ENCODE measurements at places on chromosomes 11 and 22. TPM values are rescaled to one million over a fixed set of nuclear protein-coding genes. Genes with fewer than 3 reads are reported as not detected.

Gene KRTAP5-11
- polyA plus RNA-seq = not detected

- H3K4me3 ChIP-seq = peak overlapping the region; percentile 100
- peak overlapping the region; percentile 94 for H3K27ac ChIP-seq
- DNase-seq = no peak
- H3K4me1 ChIP-seq = peaks cover 34% of the 10 kb centered on the region
These were observed 747 bp downstream of the NXF1 start for GRCh38 chr11:62804310-62805075.

GRCh38 chr22:49327411-49328117 is 500.1 kb downstream of the BRD1 start:
- no peak overlapping the region for H3K27ac ChIP-seq
- H3K4me1 ChIP-seq = no peaks in the 10 kb centered on the region
- no peaks in the 10 kb centered on the region for H3K36me3 ChIP-seq
- peaks cover 9% of the 10 kb centered on the region for H3K27me3 ChIP-seq

GRCh38 chr11:47399860-47400767 is 8.3 kb upstream of the SLC39A13 start:
- DNase-seq = peak; percentile 30
- H3K27me3 ChIP-seq = no peaks in the 10 kb centered on the region
- peaks cover 26% of the 10 kb centered on the region for H3K4me1 ChIP-seq

DNA sequence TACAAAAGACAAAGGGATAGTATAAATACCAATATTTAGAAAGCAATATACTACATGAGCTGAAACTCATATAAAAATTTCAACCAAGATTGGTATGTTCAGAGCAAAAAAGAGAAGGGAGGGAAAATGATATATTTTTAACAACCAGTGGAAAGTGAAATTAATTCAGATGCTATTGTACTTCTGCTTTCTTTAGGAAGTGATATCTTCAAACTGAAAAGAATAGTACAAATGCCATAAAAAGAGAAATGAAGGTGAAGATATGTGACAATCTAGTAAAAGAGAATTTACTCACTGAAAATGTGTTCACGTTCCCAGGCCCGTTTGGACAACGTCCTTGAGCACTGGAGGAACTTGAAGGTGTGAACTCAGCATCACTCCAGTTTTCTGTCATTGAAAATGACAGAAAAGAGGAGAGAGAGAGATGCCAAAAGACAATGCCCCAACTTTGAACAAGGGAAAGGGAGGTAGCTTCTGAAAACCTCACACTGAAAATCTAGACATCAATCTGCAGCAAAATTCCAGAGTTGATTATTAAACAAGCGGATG is 47.5 kb downstream of the SC5D start:
- no peak overlapping the region for H3K4me3 ChIP-seq
- H3K27me3 ChIP-seq = peaks cover 7% of the 10 kb centered on the region
- H3K27ac ChIP-seq = no peak overlapping the region
- H3K36me3 ChIP-seq = no peaks in the 10 kb centered on the region
- H3K4me1 ChIP-seq = peaks cover 15% of the 10 kb centered on the region

DNA sequence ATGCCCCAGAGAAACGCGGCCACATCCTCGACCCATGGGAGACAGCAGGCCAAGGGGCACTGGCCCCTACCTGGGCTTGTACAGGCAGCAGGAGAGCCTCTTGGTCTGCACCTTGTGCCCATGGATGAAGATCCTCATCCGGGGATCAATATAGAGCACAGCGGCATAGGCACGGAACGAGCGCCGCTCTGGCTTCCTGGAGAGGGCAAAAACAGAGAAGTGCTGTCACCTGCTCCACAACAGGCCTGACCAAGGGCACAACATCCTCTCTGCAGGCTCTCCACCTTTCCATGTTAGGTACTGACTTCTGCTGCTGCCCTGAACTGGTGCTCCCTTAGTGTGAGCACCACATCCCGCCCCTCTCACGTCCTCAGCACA is 27.2 kb downstream of the MORC2 start:
- H3K36me3 ChIP-seq = peaks cover 49% of the 10 kb centered on the region
- peaks cover 51% of the 10 kb centered on the region for H3K4me1 ChIP-seq
- peak overlapping the region; percentile 1 for H3K4me3 ChIP-seq
- no peak for DNase-seq
- H3K27ac ChIP-seq = peak overlapping the region; percentile 77

GRCh38 chr22:38935023-38935422 is 22.4 kb upstream of the APOBEC3A start:
- peaks cover 7% of the 10 kb centered on the region for H3K27me3 ChIP-seq
- H3K36me3 ChIP-seq = peaks cover 4% of the 10 kb centered on the region

DNA sequence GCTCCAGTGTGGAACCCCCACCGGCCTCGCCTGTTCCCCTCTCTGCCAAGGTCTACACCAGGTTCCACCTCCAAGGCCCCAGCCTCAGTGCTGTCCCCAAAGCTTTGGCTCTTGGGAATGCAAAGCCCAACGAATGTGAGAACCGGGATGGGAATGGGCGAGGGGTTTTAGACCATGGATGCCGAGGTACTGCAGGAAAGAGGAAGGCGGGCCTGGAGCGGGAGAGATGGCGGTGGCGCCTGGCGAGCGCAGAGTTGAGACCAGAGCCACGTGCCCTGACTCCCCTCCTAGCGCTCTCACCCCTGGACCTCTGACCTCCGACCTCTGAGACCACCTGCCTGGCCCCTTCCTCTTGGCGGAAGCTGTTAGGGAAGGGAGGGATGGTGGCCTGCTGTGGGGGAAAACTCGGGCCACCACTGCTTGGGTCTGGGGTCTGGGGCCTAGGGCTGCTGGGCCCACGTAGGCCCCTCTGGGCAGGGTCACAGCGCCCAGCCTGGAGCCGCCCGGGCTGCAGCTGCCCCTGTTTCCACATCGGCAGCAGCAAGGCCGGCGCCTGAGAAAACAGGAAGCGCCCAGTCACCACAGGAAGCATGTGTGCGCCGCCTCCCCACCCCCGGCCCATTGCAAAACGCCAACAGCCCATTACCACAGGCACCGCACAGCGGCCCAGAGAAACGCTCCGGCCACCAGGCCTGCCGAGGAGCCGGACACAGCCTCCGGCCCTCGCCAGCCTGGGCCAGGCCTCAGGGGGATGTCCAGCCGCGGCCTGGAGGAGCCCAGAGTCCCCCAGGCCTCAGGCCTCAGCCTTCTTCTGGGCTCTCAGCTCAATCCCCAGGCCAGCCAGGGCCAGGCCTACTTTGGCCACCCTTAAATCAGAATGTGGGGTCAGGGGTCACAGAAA is 13.8 kb upstream of the SLC39A13 start:
- H3K4me3 ChIP-seq = peak overlapping the region; percentile 74
- peaks cover 67% of the 10 kb centered on the region for H3K4me1 ChIP-seq
- DNase-seq = peak; percentile 71
- H3K27me3 ChIP-seq = peaks cover 1% of the 10 kb centered on the region
- H3K27ac ChIP-seq = peak overlapping the region; percentile 93
- no peaks in the 10 kb centered on the region for H3K36me3 ChIP-seq

DNA sequence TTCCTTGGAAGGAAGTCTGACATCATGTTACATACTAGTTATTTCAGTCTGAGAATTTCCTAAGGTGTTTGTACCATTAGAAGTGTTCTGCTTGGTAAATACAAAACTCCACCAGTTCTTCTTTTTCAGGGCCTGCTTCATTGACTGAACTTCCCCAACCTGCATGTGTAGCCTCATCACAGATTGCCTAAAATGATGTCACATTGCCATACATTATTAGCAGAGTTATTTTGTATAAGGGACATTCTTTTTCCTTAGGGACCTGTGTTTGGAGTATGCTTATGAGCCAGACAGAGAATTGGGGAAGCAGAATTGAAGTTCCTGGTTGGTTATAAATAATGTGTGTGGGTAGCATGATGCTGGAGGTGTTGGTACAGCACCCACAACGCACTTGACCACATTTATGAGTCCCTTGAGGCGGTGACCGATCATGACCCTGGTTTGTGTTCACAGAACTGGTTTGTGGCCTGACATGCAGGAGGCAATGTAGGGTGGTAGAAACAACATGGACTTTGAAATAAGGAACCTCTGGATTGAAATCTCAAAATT is 16.4 kb upstream of the MMP7 start:
- H3K4me3 ChIP-seq = peak overlapping the region; percentile 62
- no peaks in the 10 kb centered on the region for H3K27me3 ChIP-seq
- H3K27ac ChIP-seq = no peak overlapping the region
- DNase-seq = peak; percentile 61
- H3K4me1 ChIP-seq = peaks cover 22% of the 10 kb centered on the region

- H3K4me1 ChIP-seq = no peaks in the 10 kb centered on the region
- H3K4me3 ChIP-seq = no peak overlapping the region
- no peaks in the 10 kb centered on the region for H3K27me3 ChIP-seq
- no peak overlapping the region for H3K27ac ChIP-seq
- no peaks in the 10 kb centered on the region for H3K36me3 ChIP-seq
- DNase-seq = no peak
These were observed 235.5 kb upstream of the ANO3 start for GRCh38 chr11:26096451-26096850.

Gene CRYBB2
- polyA plus RNA-seq = not detected

GRCh38 chr11:38718049-38718448 is 2120.0 kb upstream of the RAG2 start:
- no peak for DNase-seq
- no peaks in the 10 kb centered on the region for H3K4me1 ChIP-seq
- no peak overlapping the region for H3K27ac ChIP-seq
- no peaks in the 10 kb centered on the region for H3K27me3 ChIP-seq
- no peak overlapping the region for H3K4me3 ChIP-seq

Gene TRMT112
- polyA plus RNA-seq = 464 TPM

- no peak overlapping the region for H3K27ac ChIP-seq
- peaks cover 10% of the 10 kb centered on the region for H3K27me3 ChIP-seq
- H3K4me1 ChIP-seq = no peaks in the 10 kb centered on the region
- H3K36me3 ChIP-seq = no peaks in the 10 kb centered on the region
These were observed 589.5 kb upstream of the CADM1 start for GRCh38 chr11:116093481-116094270.

GRCh38 chr11:4375431-4376140 is 7.4 kb upstream of the OR52B4 start:
- H3K4me1 ChIP-seq = no peaks in the 10 kb centered on the region
- no peak overlapping the region for H3K4me3 ChIP-seq
- no peaks in the 10 kb centered on the region for H3K27me3 ChIP-seq
- H3K27ac ChIP-seq = no peak overlapping the region
- no peak for DNase-seq

DNA sequence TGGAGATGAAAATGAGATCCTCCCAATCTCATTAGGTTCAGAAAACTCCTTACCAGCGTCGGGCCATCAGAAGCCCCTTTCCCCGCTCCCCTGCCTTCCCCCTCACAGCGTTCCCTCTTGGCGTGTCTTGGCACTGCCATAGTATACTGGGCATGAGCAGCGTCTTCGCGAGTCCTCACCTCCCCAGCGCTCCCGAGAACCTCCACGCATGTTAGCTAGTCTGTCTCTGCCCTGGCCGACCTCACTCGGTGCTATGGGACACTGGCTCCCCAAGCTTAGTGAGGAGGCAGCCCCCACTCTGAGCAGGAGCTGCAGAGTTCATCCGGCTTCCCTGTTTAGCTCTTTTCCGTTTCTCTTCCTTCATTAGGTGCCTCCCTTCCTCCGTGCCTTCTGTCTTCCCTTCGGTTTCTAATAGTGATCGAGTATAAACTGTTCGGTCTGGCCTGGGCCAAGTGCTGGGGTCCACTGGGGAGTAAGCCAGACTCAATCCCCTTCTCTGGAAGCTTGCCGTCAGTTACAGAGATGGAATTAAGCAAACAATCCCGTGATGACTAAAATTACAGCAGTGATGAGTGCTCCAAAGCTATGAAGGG is 63.8 kb upstream of the OPCML start:
- H3K4me3 ChIP-seq = no peak overlapping the region
- H3K36me3 ChIP-seq = peaks cover 4% of the 10 kb centered on the region
- DNase-seq = no peak
- no peak overlapping the region for H3K27ac ChIP-seq

- H3K4me1 ChIP-seq = no peaks in the 10 kb centered on the region
- H3K27me3 ChIP-seq = no peaks in the 10 kb centered on the region
- H3K27ac ChIP-seq = no peak overlapping the region
- DNase-seq = no peak
- H3K36me3 ChIP-seq = peaks cover 22% of the 10 kb centered on the region
These were observed 31.9 kb downstream of the ATG13 start for GRCh38 chr11:46649180-46649738.

DNA sequence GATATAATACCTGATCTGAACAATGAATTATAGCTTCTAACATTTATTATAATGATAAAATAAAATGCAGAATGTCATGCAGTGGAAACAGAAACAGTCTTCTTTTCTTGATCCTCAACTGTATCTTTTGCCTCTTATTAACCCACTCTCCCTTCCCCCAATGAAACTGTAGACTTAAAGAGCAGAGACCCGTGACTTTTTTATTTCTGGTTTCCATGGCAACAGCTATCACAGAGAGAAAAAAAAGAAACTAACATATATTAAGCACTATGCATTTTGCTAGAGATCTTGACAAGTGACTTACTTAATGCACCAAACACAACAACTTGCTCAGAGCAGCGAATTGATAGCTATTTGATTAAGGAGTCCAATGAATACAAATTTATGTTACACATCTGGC is 69.3 kb downstream of the RAB38 start:
- peaks cover 21% of the 10 kb centered on the region for H3K36me3 ChIP-seq
- H3K27me3 ChIP-seq = peaks cover 3% of the 10 kb centered on the region
- H3K4me3 ChIP-seq = no peak overlapping the region
- H3K4me1 ChIP-seq = no peaks in the 10 kb centered on the region
- H3K27ac ChIP-seq = no peak overlapping the region

Gene HMOX1
- polyA plus RNA-seq = 5.3 TPM

- DNase-seq = no peak
- peaks cover 25% of the 10 kb centered on the region for H3K4me1 ChIP-seq
- no peaks in the 10 kb centered on the region for H3K27me3 ChIP-seq
- no peak overlapping the region for H3K27ac ChIP-seq
These were observed 191.0 kb downstream of the MIAT start for GRCh38 chr22:26848244-26848920.

- H3K4me3 ChIP-seq = no peak overlapping the region
- H3K27me3 ChIP-seq = no peaks in the 10 kb centered on the region
- H3K36me3 ChIP-seq = peaks cover 9% of the 10 kb centered on the region
These were observed 64.1 kb downstream of the KCNC1 start for GRCh38 chr11:17798716-17799115.

- peaks cover 17% of the 10 kb centered on the region for H3K4me1 ChIP-seq
- H3K36me3 ChIP-seq = no peaks in the 10 kb centered on the region
- H3K27me3 ChIP-seq = peaks cover 1% of the 10 kb centered on the region
- DNase-seq = no peak
- no peak overlapping the region for H3K27ac ChIP-seq
These were observed 220.6 kb downstream of the TBC1D22A start for GRCh38 chr22:46983046-46983445.

GRCh38 chr11:34114471-34114870 is 9.0 kb downstream of the NAT10 start:
- H3K27ac ChIP-seq = peak overlapping the region; percentile 45
- no peaks in the 10 kb centered on the region for H3K27me3 ChIP-seq
- no peak overlapping the region for H3K4me3 ChIP-seq
- H3K36me3 ChIP-seq = peaks cover 37% of the 10 kb centered on the region
- peaks cover 2% of the 10 kb centered on the region for H3K4me1 ChIP-seq

GRCh38 chr11:13145461-13145860 is 132.1 kb upstream of the BMAL1 start:
- DNase-seq = no peak
- no peaks in the 10 kb centered on the region for H3K36me3 ChIP-seq
- H3K4me1 ChIP-seq = no peaks in the 10 kb centered on the region
- peaks cover 2% of the 10 kb centered on the region for H3K27me3 ChIP-seq
- no peak overlapping the region for H3K4me3 ChIP-seq

Gene DERL3
- polyA plus RNA-seq = 1.2 TPM

GRCh38 chr22:50199251-50199721 is 1.5 kb upstream of the SELENOO start:
- H3K27ac ChIP-seq = no peak overlapping the region
- H3K36me3 ChIP-seq = no peaks in the 10 kb centered on the region
- H3K4me3 ChIP-seq = peak overlapping the region; percentile 12
- DNase-seq = no peak

Gene TBCEL
- polyA plus RNA-seq = 5.5 TPM

Gene CDC42BPG
- not detected for polyA plus RNA-seq
